ENCODE measurements at places on chromosomes 2 and 18.

- no peak for DNase-seq
These were observed 112.2 kb downstream of the ALPK2 start for GRCh38 chr18:58516514-58517285.

- DNase-seq, result no peak
These were observed 83.9 kb downstream of the RPE start for GRCh38 chr2:210086292-210086691.

DNA sequence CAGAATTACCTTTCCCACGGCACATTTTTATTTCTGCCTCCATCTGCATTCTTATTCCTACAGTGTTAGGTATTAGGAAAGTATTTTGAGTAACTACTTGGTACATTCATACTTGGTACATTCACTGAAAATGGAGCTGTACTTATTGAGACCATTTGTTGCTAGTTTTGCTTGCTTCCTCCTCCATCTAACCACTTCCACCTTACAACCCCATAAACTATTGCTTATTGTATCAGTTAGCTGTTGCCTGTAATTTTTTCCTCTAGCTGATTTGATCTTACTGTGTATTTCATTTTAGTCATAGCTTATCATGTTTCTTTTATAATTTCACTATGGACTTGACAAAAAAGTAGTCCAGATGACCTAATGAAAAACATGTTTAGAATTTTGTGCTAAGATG lies 50.7 kb downstream of the AFTPH start:
- DNase-seq, result no peak

- DNase-seq, result no peak
These were observed 187.3 kb upstream of the BCL2L11 start for GRCh38 chr2:110933420-110933819.

DNA sequence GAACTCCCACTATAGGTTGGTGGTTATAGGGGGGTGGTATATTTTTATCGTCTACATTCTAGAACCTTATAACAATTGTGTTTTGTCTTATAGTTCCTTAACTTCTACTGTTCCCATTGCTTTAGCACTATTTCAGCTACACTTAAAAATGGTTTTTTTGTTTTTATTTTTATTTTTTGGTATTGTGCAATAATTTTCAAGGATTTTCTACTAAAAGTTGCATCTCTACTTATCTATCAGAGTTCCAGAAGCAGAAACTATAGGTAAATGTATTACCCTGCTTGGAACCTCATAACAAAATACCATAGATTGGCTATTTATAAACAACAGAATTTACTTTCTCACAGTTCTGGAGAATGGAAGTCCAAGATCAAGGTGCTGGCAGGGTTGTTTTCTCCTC lies 981.6 kb upstream of the CNTNAP5 start:
- no peak for DNase-seq

GRCh38 chr2:177281400-177282180 lies 17.1 kb upstream of the NFE2L2 start:
- peak; percentile 18 for DNase-seq

DNA sequence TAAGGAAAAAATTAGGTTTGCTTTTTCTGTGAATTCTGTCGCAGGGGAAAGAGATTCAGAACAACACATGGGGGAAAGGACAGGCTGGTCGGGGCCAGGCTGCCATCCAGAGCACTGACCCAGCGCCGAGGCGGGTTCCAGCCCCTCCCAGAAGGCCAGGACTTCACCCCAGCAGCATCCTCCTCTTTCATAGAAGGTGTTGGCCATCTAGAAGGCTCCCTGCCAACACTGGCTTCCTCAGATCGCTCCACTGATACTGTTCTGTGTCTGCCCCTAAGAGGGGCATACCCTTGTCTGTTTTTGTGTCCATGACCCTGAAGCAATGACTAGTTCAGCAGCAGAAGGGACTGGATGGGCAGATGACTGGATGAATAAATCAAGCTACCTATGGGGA lies 144.5 kb downstream of the HDAC4 start:
- DNase-seq, result no peak

DNA sequence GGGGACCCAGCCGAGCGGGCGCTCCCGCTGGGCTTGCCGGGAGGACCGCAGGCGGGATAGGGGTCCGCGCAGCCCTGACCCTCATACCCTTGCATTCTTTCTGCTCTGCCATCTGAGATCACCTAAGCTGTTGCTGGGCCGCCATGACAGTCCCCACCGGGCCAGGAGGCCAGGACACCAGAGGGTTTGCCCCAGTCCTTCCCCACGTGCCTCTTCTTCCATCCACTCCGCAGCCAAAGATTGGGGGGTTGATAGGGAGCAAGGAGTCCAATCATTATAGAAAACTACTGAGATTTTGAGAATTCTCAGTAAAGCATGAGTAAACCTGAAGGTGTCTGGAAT lies 453 bp upstream of the GRB14 start:
- DNase-seq, result no peak

DNA sequence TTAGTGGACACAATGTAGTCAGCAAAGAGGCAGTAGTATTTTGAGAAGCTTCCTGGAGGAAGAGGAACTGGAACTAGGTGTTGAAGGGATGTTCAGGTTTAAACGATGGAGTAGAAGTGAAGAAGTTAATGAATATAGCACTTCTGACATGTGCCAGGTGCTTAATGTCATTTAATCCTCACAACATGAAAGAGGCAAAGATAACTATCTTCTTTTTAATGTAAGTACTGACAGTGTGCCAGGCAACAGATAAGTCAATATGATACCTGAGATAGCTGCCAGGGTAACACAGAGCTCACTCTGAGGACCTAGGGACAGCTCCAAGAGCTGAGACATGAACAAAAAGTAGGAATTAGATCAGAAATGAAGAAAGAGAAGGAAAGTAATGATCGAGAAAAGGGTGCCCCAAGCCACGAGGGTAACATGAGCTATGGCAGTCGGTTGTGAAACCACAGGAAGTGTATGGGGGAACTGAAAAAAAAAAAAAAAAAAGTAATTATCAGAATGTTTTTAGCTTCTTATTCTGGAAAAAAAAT lies 140.7 kb downstream of the RNF144A start:
- peak; percentile 56 for DNase-seq

All from naive B cell (primary cell).